Globus pallidus (tissue), 1 donor: ENCODE measurements at places on chromosomes 6 and 20.
A peak's percentile ranks its signal among the peaks of the same experiment; 100 is the strongest.

- DNase-seq, result no peak
These were observed 544.0 kb upstream of the HS3ST5 start for GRCh38 chr6:114886670-114887436.

GRCh38 chr6:137282254-137282653 is 63.1 kb upstream of the IFNGR1 start:
- peak; percentile 37 for DNase-seq

DNA sequence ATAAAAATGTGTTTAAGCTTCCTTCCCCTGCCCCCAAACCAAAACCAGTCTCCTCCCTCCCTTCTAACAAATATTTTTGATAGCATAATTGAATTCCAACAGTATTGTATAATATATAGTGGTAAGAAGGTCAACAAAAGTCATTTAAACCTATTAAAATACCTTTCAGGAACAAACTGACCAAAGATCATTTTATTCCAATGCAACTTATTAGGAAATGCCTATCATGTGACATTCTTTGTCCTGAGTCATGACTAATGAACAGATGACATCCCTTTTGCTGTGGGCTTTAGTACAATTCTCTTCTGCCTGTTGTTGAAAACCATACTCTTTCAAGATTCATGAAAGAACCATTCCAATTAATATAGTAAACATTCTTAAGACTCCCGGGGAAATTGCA is 51.5 kb upstream of the TRAF3IP2 start:
- DNase-seq, result no peak

DNA sequence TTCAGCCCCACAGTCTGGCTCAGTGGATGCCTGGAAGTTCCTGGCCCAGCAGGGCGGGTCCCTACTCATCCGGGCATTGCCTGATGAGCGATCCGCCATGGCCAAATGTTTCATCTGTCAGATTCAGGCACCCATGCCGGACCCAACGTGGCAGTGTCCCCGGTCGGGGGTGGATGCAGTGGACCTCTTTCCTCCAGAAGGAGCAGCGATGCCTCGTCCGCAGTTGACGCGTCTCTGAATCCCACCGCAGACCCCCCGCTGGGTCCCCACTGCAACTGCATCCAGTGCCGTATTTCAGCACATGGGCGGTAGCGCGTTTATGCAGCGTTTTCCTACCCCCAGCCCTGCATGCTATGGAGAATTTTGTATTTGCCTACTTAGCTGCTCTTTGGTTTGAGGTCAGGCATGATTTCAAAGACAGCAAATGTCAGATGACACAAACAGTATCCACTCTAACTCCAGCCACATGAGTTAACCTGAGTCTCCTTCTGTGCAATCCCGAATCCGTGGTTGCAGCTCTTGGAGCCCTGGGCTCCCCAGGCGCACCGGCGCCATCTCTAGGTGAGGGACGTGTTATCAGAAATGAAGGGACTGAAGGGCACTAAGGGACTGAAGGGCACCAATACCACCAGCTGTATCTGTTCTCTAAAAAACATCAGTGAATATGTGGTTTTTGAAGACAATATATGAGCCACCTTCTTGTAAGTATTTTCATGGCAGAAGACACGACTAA is 72.6 kb upstream of the THBS2 start:
- DNase-seq, result peak; percentile 69

DNA sequence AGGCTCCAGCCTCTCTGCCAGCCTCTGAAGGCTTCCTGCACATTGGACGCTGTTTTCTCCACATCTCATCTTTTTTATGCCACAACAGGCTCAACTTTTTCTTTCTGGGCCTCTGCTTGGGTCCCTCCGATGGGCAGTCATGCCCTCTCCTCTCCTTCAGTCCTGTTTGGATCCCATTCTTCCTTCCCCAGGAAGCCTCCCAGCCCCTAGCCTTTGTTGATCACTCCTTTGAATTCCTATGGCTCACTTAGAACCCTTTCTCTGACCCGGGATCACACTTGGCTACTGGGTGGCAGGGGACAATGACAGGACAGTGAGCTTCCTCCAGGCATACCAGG is 4.5 kb downstream of the SLA2 start:
- DNase-seq, result no peak

GRCh38 chr20:43895235-43895634 is 19.4 kb upstream of the TOX2 start:
- DNase-seq, result no peak

- DNase-seq, result no peak
These were observed 26.2 kb downstream of the PHACTR3 start for GRCh38 chr20:59630526-59630925.

GRCh38 chr6:4603856-4604369 is 172.3 kb upstream of the CDYL start:
- DNase-seq, result no peak

DNA sequence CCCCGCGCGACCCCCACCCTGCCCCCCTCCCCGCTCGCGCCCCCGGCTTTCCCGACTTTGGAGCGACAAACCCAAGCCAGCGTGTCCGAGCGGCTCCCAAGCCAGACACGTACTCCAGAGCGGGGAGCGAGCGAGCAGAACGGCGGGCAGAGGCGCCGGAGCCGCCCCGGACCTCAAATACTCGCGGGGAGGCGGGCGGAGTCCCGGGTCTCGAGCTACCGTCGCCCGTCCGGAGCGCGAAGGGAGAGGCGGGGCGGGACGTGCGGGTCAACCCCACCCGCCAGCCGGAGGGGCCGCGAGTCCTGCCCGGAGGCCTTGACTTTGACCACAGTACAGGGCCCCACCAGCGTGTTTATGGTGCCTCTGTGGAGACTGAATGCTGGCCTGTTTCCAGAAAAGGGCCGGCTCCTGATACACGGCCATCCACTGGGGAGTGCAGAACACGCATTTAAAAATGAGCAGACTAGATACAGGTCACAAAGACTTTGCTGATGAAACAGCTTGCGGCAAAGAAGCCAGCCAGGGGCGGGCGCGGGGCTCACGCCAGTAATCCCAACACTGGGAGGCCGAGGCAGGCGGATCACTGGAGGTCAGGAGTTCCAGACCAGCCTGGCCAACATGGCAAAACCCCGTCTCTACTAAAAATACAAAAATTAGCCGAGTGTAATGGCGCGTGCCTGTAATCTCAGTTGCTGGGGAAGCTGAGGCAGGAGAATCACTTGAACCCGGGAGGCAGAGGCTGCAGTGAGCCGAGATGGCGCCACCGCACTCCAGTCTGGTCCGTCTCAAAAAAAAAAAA is at the start of gene SERPINB6:
SERPINB6 (minus strand) TSS at position 148 of the 799 bp plus-strand sequence. CDS start 12,235 bp downstream, outside the sequence.
- DNase-seq, result peak; percentile 84

- no peak for DNase-seq
These were observed 83.6 kb downstream of the SCAND1 start for GRCh38 chr20:35870541-35871258.

GRCh38 chr20:8571611-8572010 is 439.5 kb downstream of the PLCB1 start:
- no peak for DNase-seq

- no peak for DNase-seq
These were observed 16.8 kb upstream of the KIAA1755 start for GRCh38 chr20:38277285-38277684.

DNA sequence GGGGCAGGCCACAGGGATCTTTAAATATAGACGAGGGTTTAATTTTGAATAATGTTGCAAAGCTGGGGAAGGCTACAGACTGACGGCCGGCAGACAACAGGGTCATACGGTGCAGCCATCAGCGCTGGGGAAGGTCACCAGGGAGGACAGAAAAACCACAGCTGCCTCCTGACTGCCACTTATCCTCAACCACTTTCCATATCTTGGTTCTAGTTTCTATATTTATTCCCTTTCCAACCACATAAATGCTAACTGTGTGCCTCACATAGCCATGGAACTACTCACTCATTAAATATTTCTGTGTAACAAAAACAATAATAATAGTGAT is 85.7 kb upstream of the AGPAT4 start:
- DNase-seq, result no peak

DNA sequence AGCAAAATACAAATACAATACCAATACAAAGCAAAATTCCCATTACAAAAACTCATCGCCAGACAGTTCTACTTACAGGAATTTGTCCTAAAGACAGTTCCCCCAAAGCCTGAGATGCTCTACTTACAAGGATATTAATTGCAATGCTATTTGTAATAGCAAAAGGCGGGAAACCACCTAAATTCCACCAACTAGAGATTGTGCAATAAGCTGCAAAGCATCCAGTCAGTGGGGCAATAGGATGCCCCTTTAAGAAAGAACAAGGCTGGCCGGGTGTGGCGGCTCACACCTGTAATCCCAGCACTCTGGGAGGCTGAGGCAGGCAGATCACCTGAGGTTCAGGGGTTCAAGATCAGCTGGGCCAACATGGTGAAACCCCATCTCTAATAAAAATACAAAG is 39.1 kb downstream of the FAM209B start:
- no peak for DNase-seq

DNA sequence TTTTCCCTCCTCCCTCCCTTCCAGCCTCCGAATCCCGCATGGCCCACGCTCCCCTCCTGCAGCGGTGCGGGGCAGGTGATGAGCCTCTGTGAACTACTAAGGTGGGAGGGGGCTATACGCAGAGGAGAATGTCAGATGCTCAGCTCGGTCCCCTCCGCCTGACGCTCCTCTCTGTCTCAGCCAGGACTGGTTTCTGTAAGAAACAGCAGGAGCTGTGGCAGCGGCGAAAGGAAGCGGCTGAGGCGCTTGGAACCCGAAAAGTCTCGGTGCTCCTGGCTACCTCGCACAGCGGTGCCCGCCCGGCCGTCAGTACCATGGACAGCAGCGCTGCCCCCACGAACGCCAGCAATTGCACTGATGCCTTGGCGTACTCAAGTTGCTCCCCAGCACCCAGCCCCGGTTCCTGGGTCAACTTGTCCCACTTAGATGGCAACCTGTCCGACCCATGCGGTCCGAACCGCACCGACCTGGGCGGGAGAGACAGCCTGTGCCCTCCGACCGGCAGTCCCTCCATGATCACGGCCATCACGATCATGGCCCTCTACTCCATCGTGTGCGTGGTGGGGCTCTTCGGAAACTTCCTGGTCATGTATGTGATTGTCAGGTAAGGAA is at the start of gene OPRM1:
OPRM1 (plus strand) TSS at position 10 of the 612 bp plus-strand sequence; CDS start at position 315, 305 bp downstream.
- DNase-seq, result no peak

- no peak for DNase-seq
These were observed 36.1 kb downstream of the SERAC1 start for GRCh38 chr6:158131926-158132325.

DNA sequence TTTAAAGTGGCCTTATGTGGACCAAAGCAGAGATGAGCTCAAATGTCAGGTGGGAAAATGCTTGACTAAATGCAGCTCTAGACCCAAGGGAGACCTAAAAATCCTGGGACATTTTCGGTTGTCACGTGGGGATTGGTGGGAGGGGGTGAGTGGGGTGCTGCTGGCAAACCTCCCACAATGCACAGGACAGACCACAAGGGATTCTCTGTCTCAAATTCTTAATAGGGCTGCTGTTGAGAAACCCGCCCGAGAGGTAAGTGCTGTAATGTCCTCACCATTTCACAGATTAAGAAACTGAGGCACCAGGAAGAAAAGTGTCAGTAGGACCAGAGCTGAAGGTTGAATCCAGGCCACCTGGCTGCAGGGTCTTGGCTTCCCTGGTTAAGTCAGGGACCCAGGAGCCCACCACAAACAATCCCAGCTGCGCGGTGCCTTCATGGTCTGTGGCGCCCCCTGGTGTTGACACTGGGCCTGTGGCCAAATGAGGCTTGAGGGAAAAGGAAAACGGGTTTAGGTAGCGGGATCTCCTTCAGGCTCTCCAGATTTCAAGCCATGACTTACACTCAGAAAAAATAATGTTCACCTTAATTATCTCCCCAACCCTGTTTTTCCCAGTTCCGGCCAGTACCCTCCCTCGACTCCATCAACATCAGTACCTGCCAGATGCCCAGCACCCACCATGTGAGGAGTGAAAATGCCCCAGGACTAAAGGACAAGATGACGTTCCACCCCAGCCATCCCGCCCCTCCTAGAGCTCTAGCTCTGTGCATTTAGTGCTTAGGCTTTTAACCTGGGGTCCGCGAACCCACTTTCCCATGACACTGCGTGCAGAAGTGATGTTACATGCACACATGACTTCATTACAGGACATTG is 7.2 kb downstream of the HLA-G start:
- DNase-seq, result peak; percentile 18

DNA sequence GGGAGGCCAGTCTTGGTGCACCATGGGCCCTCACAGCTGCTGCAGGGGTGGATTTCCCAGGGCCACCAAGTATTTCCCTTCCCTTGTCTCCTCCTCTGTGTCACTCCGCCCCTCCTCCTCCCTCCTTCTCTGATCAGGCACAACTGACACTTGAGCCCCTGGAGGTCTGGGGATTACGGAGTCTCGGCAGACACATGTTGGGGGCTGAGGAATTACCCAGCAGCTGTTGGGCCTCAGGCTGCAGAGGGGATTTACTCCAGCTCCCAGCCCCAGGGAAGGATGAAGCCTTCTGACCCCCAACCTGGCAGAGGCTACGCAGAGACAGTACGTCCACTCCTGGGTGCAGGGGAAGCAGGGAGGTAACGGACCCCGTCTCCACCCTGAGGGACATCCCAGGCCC is 420.5 kb upstream of the SULF2 start:
- DNase-seq, result no peak

DNA sequence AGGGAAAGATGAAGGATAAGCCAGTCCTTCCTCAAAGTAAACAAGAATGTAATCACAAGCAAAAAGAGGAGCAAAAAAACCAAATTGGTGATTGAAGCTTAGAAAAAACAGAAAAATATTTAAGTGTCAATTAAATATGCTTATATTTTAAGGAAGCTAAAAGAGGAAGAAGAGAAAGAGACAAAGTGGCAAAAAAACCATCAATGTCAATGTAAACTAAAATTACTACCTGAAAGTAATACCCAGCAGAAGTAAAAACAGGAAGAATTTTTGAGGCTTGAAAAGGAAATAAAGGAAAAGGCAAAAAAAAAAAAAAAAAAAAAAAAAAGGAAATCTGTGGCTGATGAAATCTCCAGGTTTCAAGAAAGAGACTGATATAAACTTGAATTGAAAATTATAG is 36.2 kb upstream of the OGFRL1 start:
- DNase-seq, result no peak

DNA sequence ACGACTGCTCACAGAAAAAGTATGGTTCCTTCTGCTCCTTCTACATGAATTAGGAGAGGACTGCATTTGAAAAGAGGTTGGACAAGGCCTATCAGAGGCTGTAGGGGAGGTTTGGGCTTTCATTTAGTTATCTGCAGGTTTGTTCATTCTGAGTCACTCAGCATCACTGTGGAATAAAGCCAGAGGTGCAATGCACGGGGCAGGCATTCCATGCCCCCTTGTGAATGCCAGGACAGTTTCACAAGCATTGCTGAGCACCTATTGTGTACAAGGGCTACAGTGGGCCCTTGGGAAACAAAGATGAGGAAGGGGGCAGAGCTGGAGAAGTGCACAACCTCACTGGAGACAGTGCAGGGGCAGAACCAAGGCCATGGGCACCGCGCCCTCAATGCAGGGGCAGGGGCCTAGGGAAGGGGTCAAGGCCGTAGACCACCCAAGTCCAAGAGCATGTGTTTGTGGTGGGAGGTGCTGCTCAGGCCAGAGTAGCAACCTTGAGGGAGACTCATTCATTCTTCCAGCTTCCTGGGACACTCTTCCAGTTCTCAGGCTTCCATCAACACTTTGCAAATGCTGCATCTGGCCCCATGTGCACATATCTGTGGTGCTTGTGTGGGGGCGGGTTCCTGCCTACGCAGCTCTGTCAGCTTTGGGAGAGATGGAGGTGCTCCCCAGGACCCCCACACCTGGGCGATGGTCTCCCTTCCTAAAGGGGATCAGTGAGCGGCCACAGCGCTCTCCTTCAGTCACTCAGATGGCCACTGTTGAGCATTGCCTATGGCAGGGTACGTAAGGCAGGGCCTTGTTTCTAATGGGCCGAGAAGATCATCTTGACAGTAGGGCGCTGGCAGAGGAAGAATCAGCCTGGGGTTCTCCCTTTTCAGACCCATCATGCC is 204.5 kb downstream of the SYNDIG1 start:
- no peak for DNase-seq
